ENCODE measurements at places on chromosomes 11 and 22.

DNA sequence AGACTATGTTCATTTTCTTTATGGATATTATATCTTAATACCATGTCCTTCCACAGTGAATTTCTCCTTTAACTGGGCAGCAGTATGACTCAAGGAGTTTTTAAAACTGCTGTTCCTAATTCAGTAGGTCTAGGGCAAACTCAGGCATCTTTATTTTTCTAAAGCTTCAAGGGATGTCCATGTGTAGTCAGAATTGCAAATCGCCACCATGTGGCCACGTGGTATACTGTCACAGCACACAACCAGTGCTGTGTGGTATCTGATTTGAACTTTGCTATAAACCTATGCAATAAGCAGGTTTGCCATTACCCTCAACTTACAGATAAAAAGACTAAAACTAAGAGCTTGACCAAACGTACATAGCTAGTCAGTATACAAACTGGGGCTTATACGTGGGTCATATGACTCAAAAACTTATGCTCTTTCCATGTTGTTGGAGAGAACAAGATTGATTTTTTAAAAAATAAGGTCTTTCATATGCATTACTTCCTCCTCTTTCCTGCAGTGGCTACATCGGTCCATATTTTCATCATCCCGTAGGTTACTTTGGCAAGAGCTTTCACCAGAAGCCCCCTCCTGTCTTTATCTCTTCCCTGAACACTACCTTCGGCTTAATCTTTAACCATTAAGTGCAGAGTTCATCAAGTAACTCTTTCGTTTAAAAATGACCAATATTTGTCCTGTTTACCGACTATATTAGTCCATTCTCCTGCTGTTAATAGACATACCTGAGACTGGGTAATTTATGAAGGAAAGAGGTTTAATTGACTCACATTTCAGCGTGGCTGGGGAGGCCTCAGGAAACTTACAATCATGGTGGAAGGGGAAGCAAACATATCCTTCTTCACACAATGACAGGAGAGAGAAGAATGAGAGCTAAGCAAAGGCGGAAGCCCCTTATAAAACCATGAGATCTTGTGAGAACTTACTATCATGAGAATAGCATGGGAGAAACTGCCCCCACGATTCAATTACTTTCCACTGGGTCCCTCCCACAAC lies 8.0 kb upstream of the HTATIP2 start:
- DNase-seq: no peak

- no peak for DNase-seq
Observed at GRCh38 chr11:36395978-36396736, 100.1 kb downstream of the PRR5L start.

DNA sequence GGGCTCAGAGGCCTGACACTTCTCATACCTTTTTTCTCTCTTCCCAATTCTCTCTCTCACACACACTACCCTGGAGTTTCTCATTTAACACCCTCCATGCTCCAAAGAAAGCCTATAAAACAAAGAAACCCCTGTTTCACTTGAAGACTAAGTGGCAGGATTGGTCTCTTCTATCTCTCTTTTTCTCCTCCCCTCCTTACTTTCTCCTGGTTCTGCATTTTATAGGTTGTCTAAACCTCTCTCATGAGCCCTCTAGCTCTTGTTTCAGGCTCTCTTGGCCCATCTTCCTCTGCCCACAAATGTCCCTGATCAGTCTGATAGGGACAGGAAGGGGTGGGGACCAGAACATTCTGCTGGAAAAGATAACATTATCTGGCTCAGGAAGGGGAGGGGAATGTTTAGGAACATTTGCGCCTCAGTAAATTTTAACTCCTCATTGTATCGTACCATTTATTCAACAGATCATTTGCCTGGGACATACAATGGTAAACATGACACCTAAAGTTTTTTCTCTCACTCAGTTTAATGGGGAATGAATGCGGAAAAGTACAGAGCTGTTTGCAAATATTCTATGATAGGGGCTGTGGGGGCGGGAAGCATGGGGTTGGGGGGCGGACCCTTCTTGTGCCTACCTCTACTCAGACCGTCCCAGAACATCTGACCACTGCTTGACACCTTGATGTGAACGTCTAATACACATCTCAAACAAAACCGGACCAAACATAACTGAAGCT lies 10.8 kb downstream of the CRYBA4 start:
- DNase-seq: no peak

DNA sequence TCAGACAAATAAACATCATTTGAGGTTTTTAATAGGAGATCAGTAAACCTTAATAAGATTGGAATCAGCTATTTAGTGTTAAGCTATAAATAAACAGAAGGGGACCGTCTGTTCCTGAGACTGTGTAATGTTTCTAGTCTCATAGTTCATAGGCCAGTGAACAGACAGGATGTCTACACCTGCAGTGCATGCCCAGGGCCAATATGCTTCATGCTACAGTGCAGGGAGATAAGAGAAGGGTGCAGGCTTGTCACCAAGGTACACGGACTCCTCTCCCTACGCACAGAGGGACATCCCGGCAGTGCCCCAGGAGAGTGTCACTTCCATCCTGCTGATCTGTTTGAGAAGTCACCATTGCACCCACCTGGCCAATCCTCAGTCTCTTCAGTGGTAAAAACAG lies 148.6 kb downstream of the OPCML start:
- no peak for DNase-seq

DNA sequence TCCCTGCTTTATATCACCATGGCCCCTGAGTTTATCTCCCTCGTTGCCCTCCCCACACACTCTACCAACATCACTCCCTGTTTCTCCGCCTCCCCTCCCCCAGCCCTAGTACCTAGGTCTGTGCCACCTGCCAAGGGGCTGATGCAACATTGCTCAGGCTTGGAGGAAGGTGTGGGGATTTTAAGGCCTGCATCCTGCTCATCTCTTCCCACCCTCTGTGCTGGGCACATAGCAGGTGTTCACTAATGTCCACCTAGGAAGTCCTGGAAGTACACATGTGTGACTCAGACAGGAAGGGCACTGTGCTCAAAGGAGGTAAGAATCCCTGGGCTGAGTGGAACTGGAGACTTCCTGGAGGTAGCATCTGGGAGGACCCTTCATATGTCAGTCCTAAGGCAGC lies 37.0 kb downstream of the PDE2A start:
- DNase-seq: no peak

- DNase-seq: no peak
Observed at GRCh38 chr11:36258730-36259360, 30.4 kb downstream of the COMMD9 start.

DNA sequence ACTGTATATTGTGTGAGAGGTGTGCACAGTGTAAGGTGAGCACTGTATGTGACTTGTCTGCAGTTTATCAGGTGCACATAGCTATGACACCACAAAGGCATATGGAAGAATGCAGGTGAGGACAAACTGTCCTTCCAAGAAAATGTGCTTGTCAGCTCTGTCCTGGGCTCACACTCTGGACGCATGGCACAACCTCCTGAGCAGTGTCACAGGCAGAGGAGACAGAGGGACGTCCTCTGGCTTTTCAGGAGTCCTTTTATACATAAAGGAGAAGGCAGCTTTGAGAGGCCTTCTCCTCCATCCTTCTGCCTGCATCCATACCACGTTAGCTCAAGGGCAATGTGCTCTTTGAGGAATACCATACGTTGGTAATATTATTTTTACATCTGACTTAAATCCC lies 7.5 kb upstream of the MYOD1 start:
- no peak for DNase-seq

- DNase-seq: no peak
Observed at GRCh38 chr11:131889146-131889577, 518.7 kb downstream of the NTM start.

DNA sequence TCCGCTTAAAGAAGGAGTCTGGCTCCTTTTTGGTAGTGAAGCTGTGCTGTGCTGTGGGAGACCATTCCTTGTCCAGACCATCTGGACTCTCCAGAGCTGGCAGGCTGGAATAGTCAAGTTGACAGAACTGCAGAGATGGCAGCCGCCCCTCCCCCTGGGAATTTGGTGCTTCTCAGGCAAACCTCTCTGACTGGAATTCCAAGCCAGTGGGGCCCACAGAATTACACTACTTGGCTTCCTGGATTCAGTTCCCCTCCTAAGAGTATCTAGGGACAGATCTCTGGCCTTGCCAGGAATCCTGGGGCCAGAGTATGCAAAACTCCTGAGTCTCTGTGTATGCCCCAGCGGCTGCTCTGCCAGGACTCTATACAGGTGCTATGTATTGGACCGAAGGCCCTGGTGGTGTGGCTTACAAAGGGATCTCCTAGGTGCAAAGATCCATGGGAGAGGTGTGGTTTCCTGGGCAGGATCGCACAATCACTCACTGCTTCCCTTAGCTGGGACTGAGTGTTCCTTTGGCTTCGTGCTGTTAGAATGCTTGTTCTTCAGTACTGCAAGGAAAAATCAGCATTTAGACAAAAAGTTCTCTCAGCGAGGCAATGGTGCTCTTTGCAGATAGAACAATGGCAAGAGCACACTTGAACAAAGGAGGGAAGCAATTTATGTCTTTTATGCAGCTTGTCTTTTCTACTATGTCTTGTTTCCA lies 86.8 kb downstream of the PRMT3 start:
- no peak for DNase-seq

- DNase-seq: peak; percentile 29
Observed at GRCh38 chr11:82682003-82682751, 51.5 kb downstream of the FAM181B start.

DNA sequence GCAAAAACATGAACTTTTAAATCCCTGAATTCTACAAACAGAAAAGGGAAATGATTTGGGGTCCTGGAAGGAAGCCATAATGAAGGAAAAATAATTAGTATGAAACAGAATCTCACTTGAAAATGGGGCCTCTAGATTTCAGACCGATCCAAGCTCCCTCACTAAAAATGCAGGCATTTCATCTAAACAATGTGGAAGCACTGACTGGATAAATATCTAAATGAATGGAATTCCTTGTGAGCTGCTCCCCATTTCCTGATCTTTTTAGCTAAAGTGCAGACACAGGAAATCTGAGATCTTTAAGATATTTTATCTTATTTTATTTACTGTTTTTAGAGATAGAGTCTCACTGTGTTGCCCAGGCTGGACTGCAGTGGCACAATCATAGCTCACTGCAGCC lies 1255.8 kb downstream of the LRRC4C start:
- DNase-seq: no peak

DNA sequence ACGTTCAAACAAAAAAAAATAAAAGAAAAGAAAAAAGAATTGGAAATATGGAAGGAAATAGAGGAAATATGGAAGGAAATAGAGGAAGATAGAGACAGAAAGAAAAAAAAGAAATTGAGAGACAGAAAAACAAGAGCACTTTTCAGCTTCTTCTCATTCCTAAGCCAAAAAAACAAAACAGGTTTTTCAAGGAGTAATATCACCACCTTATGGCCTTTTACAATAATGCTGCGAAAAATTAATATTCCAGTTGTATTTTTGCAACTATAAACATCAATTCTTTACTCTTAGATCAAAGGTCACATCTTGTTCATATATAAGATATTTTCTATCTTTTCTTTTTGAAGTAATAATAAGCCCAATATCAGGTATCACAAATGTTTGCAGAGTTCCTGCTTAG lies 328.3 kb downstream of the FAT3 start:
- no peak for DNase-seq

GRCh38 chr22:25219948-25220442 lies 556 bp downstream of the CRYBB2 start:
- DNase-seq: no peak

GRCh38 chr11:17207317-17208256 lies at the start of gene PIK3C2A:
TSS of gene PIK3C2A (minus strand) at chr11:17207986. CDS start at chr11:17169741, 38,245 bp downstream.
- peak; percentile 96 for DNase-seq

DNA sequence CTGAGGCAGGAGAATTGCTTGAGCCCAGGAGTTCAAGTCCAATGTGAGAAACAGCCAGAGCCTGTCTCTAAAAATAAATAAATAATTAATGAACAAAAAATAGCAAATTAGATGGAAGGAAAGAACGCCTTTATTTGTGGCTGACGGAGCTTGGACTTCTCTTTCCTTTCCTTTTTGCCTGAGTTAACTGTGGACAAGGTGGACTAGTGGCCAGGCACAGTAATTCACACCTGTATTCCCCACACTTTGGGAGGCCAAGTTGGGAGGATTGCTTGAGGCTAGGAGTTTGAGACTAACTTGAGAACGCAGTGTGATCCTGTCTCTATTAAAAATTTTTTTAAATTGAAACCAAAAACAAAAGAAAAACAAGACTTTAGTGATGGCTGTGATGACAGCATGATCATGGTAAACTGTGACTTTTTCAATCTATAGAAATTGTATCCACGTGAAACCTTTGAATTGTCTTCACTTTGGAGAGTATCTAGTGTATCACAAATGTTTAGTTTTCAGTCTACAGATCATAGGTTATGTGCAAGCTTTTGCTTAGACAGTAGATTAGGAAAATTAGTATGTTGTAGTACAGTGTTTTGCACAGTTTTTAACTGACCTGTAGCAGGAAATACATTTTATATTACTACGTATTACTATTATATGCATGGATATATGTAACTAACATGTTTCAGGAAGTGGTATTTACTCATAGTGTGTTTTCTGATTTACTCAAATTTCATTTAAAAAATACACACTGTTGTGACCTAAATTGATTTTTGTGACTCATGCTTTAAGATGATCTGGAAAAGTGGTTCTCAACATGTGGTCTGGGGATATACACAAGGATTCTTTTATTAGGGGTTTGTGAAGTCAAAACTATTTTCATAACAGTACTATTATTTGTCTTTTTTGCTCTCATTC lies 42.1 kb downstream of the KDM2A start:
- no peak for DNase-seq

DNA sequence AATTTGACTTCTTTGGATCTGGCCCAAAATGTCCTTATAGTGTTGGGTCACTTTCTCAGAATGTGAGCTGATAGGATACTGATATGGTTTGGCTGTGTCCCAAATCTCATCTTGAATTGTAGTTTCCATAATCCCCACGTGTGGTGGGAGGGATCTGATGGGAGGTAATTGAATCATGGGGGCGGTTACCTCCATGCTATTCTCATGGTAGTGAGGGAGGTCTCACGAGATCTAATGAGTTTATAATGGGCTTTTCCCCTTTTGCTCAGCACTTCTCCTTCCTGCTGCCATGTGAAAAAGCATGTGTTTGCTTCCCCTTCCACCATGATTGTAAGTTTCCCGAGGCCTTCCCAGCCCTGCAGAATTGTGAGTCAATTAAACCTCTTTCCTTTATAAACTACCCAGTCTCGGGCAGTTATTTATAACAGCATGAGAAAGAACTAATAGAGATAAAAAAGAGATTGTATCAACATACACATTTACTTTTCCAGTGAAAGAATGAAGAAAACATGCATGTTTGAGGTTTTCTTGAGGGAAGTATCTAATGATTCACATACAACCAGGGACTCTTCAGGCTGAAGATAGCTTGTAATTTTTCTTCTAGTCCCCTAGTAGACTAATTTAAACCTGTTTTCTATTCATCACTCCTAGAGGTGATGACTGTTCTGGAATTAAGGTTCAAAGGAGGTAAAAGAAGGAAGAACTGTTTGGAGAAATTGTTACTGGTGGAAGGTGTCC lies 17.3 kb upstream of the CSTF3 start:
- no peak for DNase-seq

- no peak for DNase-seq
Observed at GRCh38 chr11:47907499-47907898, 59.3 kb upstream of the NUP160 start.
